ENCODE measurements at places on chromosomes 4 and X.

DNA sequence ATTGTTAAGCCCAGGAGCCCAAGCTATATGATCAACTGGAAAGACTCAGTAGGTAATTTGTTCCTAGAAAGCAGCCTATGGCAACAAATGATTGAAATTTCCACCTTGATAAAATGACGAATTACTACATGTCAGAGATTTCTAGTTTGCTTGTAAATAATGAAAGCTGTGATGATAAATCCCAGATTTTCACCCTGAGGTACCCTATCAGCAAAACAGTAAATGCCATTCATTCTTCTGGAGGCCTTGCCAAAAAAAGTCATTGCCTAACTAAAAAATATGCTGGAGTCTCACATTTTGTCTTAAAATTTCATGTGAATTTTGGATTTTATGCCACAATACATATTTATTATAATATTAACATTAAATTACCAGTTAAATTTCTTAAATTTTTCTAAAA is 71.3 kb downstream of the PPEF2 start:
- DNase-seq, result no peak

GRCh38 chrX:70470850-70471289 is 26.2 kb downstream of the DLG3 start:
- DNase-seq, result no peak

GRCh38 chrX:154804261-154804956 is 876 bp downstream of the MPP1 start:
- no peak for DNase-seq

DNA sequence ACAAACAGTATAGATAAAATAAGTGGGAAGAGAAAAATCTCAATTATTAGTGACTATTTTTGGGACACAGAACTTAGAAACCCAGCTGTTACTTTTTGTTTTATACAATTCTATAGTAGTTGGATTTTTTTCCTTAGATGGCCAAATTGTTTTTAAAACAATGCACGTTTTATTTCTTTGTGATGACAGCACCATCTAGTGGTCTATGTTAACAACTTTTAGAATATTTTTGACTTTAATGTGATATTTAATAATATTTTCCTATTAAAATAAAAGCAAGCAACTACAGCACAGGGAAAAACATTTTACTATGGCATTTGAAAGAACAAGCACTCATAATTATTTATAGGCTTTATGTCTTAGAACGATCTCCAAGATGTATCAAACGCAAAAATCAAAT is 5.6 kb upstream of the SMIM31 start:
- DNase-seq, result peak; percentile 1

GRCh38 chr4:105068516-105068915 is 78.2 kb upstream of the TET2 start:
- DNase-seq, result no peak

- peak; percentile 4 for DNase-seq
Measured at GRCh38 chr4:94334476-94334875, 8.2 kb downstream of the HPGDS start.

GRCh38 chrX:11097933-11098332 is 13.2 kb upstream of the HCCS start:
- no peak for DNase-seq

- DNase-seq, result no peak
Measured at GRCh38 chr4:128241019-128241418, 46.6 kb downstream of the PGRMC2 start.

- no peak for DNase-seq
Measured at GRCh38 chr4:29805916-29806480, 914.2 kb upstream of the PCDH7 start.

GRCh38 chr4:179989975-179990374 is 2253.2 kb upstream of the TENM3 start:
- no peak for DNase-seq

DNA sequence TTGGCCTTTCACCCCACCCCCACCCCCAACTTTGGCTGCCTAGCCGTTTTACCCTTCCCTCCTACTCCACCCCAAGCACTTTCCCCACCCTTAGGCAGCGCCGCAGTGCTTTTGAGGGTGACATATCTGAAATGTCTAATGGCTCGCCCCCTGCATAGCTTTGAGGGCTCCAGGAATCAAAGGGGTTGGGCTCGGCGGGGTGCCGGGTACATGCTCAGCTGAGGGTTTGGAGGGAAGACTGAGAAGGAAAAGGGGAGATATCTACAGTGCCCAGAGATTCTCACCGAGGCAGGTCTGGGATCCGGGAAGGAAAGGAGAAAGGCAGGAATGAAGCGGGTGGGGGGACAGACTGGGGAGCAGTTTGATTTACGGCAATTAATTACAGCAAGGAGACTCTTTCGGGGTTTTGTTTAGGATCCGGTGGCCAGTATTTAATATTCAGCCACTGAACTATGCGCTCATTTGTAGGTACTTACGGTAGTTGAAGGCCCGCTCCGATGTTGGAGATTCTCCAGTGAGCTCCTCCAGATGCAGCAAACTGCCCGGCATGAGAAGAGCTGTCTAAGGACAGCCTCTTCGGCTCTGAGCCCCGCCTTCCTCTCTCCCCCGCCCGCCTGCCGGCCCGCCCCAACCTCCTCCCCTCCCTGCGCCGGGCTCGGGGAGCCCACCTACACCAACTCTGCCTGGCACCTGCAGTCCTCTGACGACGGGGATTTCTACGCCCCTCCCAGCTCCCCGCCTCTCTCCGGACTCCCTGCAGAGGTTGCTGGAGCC is at the start of gene IGSF1:
IGSF1 (minus strand) TSS at position 569 of the 774 bp plus-strand sequence. CDS start 2,632 bp downstream, outside the sequence.
- no peak for DNase-seq

DNA sequence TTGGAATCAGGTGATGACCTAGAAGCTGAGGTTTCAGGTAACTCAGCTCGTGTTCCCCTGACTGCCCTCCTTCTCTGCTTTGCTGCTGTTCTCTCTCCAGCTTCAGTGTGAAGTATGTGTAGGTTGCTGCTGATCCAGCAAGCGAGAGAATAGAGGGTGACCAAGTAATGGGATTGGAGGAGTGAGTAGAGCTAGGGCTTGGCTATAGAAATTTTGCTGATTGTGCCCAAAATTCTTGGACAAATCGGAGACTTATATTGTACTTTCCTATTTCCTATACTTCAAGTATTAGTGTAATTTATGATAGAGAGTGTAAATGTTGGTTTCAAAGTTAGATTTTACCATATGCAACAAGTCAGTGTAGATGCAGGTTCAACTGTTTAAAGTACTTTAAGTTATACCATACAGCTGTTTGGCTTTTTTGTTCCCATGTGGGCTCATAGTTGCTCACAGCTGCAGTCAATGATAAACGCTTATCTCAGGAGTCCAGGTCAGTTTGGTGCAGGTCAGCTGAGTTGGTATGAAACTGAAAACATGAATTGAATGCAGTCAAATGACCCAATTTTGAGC is 48.0 kb downstream of the RAPGEF2 start:
- DNase-seq, result no peak

DNA sequence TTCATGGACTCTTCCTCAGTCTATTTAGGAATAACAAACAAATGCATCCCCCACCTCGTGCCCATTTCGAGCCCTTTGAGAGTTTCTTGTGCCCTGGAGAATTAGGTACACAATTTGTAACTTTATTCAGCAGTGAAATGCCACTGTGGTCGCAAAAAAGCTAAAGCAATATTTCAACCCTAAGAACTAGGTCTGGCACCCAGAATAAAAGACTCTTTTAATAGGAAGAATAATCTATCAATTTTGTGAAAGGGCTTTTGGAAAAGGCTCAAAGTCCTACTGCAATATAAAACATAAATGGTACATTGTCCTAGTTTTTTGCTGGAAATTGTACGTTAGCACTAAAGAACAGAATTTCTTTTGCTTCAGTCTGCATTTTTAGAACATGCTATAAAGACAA is 304.6 kb upstream of the TENM3 start:
- DNase-seq, result no peak

DNA sequence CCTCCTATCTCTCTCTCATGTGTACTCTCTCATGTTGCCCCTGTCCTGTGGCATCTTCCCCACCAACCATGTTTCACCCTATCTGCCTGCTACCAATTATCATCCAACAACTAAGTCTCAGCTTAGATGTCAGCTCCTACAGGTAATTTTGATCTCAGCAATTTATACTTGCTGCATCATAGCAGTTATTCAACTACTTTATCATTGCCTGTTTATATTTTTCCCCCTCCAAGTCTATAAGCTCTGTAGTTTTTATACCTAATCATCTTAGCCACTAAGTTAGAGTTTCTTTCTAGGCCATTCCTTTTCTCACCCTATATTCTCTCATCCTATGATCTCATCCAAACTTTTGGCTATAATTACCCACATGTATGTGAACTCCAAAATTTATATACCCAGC is 50.7 kb downstream of the MAB21L2 start:
- no peak for DNase-seq

DNA sequence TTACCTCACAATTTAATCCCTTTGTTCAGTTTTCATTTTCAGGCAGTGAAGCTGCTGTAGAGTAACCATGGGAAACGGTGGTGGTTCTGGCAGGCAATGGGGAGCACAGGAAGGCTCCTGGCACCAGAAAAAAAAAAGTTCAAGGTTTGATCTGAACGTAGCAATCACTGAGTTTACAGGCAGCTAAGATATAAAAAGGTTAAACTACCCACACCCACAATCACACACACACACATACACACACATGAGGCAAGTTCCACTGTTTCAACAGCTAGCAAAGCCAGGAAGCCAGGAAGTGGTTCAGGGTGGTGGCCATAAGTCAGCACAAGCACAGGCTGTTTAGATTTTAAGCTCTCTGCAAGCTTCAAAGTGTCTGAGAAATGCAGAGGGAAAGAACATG is at the start of gene SULT1B1:
SULT1B1 (minus strand) TSS at position 166 of the 400 bp plus-strand sequence. CDS start 5,403 bp downstream, outside the sequence.
- DNase-seq, result peak; percentile 40

GRCh38 chrX:119375561-119375960 is 23.6 kb upstream of the SLC25A43 start:
- no peak for DNase-seq

GRCh38 chr4:155587766-155588165 is 78.9 kb upstream of the GUCY1A1 start:
- no peak for DNase-seq

- no peak for DNase-seq
Measured at GRCh38 chrX:56728752-56729151, 291 bp upstream of the NBDY start.

- DNase-seq, result no peak
Measured at GRCh38 chr4:1596393-1596792, 87.7 kb downstream of the FAM53A start.

DNA sequence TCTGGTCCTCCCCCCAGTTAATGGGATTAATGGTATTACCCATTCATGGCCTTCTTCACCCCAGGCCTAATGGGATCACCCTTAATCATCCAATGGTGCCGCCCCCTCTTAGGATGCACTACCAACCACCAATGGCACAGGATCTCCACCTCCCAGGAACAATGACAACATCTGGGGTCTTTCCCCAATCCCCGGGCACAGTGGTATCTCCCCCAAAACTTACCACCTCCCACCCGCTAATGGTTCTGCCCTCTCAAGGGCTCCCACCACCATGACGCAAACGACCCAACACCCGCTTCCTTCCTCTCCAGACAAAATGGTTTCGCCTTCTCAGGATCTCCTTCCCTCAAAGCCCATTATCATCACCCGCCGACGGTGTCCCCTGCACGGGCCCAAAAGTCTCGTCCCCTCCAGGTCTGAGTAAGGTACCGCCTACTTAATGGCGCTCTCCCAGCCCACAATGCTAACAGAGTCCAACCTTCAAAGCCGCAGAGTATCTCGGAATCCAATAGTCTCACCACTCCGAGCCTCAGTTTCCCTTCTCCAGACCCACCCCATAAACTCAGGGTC is 458 bp downstream of the GRIPAP1 start:
- DNase-seq, result no peak

GRCh38 chrX:12865359-12865758 is 1.5 kb upstream of the TLR7 start:
- no peak for DNase-seq

DNA sequence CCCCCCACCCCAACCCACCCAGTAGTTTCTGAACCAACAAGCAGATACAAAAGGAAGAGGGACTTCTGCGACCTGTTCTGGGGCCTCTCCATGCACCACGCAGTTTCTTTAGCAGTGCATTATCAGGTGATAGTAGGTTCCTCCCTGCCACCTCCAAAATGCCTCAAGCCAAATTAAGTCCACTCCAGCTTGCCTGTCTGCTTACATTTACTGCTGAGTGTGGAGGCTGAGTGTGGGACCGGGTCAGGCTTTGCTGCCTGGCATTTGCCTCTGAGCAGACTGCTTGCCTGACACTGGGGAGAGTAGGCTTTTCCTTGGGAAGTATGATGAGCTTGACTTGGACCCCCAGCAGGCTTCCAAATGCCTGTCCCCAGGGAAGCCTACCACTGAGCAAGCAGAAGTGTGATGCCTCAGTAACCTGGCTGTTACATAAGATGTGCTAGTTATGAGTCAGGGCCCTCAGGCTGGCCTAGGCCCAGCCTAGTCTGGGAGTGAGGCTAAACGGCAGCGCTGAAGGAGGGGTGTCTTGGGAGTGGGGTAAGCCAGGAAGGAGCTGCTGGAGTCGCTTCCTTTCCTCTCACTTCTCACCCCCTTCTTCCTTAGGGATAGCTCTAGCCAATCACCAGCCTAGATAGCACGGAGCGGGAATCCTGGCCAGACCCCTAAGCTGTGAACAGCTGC is 9.0 kb downstream of the TSC22D3 start:
- DNase-seq, result no peak

- peak; percentile 47 for DNase-seq
Measured at GRCh38 chr4:107689912-107690587, 30.0 kb downstream of the PAPSS1 start.

GRCh38 chrX:107672955-107673378 is 44.7 kb downstream of the PRPS1 start:
- no peak for DNase-seq
